ENCODE measurements at places on chromosomes 13 and 19. TPM values are rescaled to one million over a fixed set of nuclear protein-coding genes. Genes with fewer than 3 reads are reported as not detected.

Gene ZNF567
- 10.9 TPM for total RNA-seq

DNA sequence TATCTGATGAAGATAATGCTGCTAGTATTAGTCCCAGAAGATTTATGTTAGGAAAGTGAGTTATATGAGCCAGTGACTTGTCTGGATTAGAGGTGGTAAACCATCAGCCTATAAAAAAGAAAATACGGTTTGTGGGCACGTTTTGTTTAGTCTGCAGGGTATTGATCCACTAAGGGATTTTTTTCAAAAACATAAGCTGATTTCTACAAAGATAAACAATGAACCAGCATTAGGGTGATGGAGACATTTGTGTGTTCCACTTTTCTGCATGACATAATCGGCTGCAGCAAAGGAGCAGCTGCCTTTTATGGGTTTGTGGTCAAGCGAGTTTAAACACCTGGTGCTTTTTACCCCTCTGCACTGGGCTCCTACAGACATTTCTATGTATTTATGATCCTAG, 836.4 kb upstream of the GPC6 start:
- no peak for DNase-seq

DNA sequence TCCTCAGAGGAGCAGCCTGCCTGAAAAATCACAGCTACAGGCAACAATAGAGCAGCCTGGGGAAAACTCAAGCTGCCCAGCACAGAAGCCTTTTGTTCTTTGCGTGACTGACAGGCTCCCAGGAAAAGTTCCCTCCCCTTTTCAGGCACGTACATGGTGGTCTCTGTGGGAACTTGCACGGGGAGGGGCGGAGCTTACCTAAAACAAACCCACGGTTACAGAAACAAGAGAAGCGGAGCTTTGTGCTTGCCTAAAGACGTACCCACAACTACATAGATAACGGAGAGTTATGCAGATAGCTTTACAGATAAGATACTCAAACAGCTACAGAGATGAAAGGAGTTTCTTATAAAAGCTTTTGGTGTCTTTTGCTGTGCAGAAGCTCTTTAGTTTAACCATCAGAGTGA, 11.4 kb downstream of the ETFB start:
- peak; percentile 60 for DNase-seq

Gene ZNF490
- 7.3 TPM for total RNA-seq

Gene BCAM
- 73.1 TPM for total RNA-seq

Gene GET3
- 104 TPM for total RNA-seq

Gene FCHO1
- total RNA-seq: 26.8 TPM

- no peak for DNase-seq
These were observed 121.9 kb downstream of the ESD start for GRCh38 chr13:46675016-46675415.

GRCh38 chr19:6988257-6988656, 33.0 kb downstream of the MBD3L2B start:
- DNase-seq: no peak

Gene ZNF530
- total RNA-seq: 11.2 TPM

- no peak for DNase-seq
These were observed 6.7 kb downstream of the MED26 start for GRCh38 chr19:16621165-16621800.

DNA sequence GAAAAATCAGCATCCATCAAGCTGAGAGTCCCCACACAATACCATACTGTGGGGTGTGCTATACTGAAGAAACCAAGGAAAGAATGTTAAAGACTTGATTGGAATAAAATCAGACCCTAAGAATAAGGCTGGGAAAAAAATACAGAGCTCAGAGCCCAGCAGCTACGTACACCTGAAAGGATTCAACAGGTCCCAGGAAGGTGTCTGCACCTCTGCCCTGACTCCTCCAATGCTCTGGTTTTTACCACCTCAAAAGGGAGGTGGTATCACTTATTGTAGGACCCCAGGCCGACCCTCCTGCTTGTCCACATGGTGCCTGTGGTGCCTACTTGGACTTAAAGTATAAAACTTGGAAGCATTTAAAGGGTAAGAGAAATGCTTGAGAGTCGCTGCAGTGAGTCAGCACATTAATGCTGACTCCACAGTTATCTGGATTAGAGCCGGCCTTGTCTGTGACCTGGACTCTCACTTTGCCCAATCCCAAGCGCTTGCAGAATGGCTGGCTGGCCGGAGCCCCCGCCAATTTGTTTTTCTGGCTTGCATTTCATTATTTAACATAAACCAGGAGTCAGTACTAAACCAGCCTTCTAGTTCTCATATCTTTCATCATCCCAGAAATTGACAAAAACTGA, 110.1 kb downstream of the FGF14 start:
- DNase-seq: no peak

DNA sequence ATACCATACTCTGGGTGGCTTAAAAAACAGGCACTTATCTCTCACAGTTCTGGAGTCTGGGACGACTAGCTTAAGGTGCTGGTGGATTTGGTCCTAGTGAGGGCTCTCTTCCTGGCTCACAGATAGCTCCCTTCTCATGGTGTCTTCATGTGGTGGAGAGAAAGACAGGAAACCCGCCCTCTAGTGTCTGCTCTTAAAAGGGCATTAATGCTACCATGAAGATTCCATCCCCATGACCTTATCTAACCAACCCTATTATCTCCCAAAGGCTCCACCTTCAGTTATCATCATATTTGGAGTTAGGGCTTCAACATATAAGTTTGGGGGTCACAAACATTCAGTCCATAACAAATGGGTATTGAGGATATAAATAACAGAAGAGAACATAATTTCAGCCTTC, 139.4 kb downstream of the HS6ST3 start:
- no peak for DNase-seq

Gene ATP1A3
- total RNA-seq: 34.2 TPM

DNA sequence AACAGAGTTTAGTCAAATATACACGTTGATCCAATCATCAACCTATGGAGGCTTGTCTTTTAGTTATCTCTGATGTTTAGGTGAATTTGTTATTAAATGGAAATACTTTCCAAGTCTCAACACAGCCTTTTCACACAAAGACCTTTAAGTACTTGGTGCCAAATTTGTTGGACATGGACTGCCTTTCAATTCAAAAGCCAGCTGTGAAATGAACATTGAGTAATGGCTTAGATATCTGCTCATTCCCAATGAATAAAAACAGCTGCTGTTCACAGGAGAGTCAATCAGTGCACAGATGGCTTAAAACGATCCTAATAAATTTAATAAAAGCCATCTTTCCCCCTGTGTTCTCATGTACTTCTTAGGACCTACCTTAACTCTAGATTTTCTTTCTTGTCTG, 19.9 kb upstream of the DHRS12 start:
- no peak for DNase-seq

Gene GPC6
- total RNA-seq: 24.3 TPM

GRCh38 chr19:5706876-5707573, 12.9 kb downstream of the LONP1 start:
- no peak for DNase-seq

DNA sequence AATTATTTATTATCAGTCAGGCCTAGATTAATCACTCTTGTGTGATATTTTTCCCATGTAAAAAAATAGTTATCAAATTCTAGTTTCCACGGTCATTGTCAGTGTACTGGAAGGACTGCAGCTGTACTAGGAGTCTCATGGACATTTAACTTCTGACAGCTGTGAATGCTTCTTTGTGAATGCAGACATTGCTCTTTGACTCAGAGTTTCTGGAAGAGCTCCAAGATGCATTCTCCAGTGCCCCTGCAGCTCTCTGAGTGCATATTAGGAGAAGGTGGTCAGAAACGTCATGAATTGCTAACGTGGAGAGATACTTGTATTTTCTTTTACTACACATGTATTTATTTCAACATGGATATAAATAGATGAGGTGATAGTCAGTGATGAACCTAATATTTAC, 9.7 kb upstream of the SLITRK5 start:
- no peak for DNase-seq

GRCh38 chr19:51559240-51559639, 11.8 kb upstream of the ZNF175 start:
- no peak for DNase-seq

DNA sequence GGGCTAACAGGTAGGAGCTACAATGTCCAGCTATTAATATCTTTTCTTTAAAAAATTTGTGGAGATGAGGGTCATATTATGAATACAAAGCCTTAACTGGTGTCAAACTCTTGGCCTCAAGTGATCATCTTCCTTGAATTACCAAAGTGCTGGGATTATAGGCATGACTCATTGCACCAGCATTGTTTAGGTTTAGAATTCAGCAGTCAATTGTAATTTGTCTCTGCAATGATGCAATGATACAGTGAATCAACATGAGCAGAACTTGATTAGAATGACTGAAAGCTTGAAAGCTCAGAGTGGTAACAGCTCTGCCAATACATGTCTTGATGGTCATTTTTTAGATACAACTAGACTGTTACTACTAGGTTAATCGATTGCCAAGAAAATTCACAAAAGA, 752.8 kb upstream of the MIR17HG start:
- no peak for DNase-seq

- DNase-seq: no peak
These were observed 25.6 kb downstream of the TMEM255B start for GRCh38 chr13:113784645-113785024.

- DNase-seq: no peak
These were observed 5.5 kb downstream of the RAVER1 start for GRCh38 chr19:10327793-10328192.

DNA sequence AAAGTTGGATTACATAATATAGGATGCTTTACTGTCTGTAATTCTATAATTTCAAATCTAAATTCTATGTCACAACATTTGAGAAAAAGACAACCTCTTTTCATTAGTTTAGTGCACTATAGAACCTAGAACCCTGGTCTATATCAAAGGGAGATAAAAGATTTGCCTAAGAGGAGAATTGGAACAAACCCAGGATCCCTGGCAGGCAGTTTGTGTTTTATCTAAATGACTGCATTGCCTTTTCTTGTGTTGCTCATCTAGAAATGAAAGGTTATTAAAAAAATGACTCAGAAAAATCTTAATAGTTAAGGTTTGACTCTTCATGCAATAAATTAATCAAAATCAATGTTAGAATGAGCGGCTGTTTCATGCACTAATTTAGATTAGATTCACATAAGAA, 96.7 kb downstream of the PCDH9 start:
- no peak for DNase-seq

- DNase-seq: no peak
These were observed 313.1 kb upstream of the MAB21L1 start for GRCh38 chr13:35789335-35790165.

DNA sequence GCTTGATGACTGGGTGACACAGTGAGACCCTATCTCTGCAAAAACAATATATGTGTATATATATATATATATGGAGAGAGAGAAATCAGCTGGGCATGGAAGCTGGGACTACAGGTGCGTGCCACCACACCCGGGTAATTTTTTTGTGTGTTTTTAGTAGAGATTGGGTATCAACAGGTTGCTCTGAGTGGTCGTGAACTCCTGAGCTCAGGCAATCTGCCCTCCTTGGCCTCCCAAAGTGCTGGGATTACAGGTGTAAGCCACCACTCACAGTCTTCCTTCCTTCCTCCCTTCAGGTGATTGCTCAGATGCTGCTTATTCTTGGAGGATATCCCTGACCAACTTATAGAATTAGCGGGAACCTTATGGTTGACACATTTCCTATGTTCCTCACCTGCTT, 41.9 kb downstream of the ERICH4 start:
- DNase-seq: no peak

DNA sequence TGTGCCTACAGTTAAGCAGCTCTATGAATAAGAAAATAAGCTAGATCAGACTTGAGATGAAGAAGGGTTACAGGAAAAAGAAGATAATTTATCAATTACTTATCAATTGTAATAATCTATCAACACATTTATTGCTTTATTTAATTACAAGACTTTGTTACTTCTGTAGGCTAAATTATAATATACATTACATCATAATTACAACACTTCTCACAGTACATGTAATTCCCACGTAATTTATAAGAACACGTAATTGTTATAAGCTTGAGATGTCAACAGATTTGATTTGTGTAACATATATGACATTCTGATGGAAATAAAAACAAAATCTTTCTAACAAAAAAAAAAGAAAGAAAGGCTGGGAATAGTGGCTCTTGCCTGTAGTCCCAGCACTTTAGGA, 36.8 kb downstream of the NEK5 start:
- DNase-seq: no peak

Gene FUT6
- not detected for total RNA-seq

DNA sequence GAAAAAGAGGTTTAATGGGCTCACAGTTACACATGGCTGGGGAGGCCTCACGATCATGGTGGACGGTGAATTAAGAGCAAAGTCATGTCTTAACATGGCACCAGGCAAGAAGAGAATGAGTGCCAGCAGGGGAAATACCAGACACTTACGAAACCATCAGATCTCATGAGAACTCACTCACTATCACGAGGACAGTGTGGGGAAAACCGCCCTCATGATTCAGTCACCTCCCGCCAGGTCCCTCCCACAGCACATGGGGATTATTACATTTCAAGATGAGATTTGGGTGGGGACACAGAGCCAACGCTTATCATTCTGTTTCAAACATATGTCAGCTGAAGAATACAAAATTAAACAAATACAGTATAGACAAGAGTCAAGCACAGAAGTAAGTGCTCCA, 165.1 kb downstream of the PCCA start:
- no peak for DNase-seq

DNA sequence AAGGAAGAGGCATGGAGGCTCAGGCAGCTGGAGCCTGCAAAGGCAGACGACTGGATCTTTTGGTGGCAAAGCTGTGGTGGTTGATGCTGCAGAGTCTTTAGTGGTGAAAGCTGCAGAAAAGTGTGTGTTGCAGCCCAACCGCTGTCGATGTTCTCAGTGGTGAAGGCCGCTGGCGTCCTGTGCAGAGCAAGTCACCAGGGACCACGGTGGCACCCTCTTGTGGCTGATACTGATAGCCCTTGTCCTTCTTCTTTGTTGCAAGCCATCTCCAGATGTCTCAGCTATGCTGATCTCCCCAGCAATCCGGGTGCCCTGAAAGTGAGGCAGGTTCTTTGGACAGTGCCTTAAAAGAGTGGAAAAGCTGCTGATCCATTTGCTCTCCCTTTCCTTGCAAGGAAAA, 610.9 kb upstream of the PCDH9 start:
- DNase-seq: peak; percentile 72

DNA sequence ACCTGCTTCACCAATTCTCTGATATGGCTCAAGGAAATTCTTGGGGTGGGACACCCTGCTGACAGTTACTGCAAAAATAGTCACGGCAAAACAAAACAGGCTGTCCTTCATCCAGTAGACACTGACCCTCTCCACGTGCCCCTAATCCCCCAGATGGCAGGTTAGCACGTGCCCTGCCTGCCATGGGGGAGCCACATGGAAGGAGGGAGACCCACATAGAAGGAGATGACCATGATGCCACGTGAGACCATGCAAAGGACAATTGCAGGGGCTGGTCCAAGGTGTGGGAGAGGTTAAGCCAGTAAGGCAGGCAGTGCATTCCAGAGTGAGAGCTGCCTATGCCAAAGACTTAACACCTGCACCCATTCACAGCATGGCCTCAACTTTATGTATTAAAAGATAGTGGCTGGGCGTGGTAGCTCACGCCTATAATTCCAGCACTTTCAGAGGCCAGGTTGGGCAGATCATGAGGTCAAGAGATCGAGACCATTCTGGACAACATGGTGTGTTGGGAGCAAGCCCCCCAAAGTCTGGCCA, 82.7 kb downstream of the ZNF429 start:
- no peak for DNase-seq

Gene SIGLECL1
- total RNA-seq: not detected

Measured in WTC11 (cell line).